Activated T-helper 2 cell treated with anti-CD3 and anti-CD28 coated beads, Interferon-gamma antibody, Interleukin-2, Interleukin-4, amounts not matched to agents 10 μg/mL and 5 μg/mL and 100 μg/mL, durations not matched to agents 14 hours and 24 hours and 36 hours (primary cell): ENCODE measurements at places on chromosomes 6 and 20. TPM values are rescaled to one million over a fixed set of nuclear protein-coding genes. Genes with fewer than 3 reads are reported as not detected.

Gene FOXQ1
- total RNA-seq, result not detected in 2 replicates

GRCh38 chr6:93550551-93551276 lies 131.4 kb upstream of the EPHA7 start:
- no peaks in the 10 kb centered on the region for H3K36me3 ChIP-seq
- DNase-seq, result no peak
- H3K4me3 ChIP-seq, result no peak overlapping the region
- H3K27ac ChIP-seq, result no peak overlapping the region

Gene RAET1L
- not detected in 2 replicates for total RNA-seq

DNA sequence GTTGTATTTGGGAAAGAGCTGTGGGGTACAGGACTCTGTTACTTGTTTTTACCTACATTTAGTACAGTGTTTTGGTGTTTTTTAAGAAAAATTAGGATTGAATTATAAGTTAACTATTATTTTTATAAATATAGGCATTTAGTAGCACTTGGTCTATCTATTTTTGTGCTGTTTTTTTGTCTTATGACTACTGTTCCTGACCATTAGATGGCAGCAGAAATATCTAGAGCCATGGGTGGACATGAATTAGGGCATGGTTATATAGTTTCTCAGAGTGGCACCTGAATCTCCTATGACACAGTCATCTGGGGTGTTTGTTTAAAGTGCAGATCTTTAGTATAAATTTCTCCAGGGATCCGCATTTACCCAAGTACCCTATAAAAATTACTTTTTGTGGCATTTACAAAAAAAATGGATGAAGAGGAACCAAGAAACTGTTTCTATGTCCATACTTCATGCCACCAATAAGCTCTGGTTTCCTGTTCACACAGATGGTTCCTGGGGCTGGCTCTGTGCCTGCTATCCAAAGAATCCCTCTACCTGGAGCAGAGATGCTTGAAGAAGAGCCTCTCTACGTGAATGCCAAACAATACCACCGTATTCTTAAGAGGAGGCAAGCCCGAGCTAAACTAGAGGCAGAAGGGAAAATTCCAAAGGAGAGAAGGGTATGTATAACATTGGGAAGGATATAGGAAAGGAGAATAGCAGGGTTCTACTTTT lies 19.8 kb downstream of the NFYA start:
- H3K27me3 ChIP-seq, result no peaks in the 10 kb centered on the region
- H3K27ac ChIP-seq, result no peak overlapping the region
- no peak for DNase-seq
- H3K4me3 ChIP-seq, result no peak overlapping the region
- H3K4me1 ChIP-seq, result peaks cover 4% of the 10 kb centered on the region
- H3K36me3 ChIP-seq, result peaks cover 74% of the 10 kb centered on the region

Gene TMC2
- not detected in 2 replicates for total RNA-seq

Gene ABCF1
- total RNA-seq, result 102 and 112 TPM in 2 replicates

- H3K4me3 ChIP-seq, result no peak overlapping the region
- no peak for DNase-seq
- H3K27ac ChIP-seq, result no peak overlapping the region
- H3K4me1 ChIP-seq, result peaks cover 8% of the 10 kb centered on the region
- peaks cover 6% of the 10 kb centered on the region for H3K27me3 ChIP-seq
These were observed 33.6 kb upstream of the CST7 start for GRCh38 chr20:24915440-24915839.

Gene CAPN11
- total RNA-seq, result 0.09 and 0.30 TPM in 2 replicates

- no peak overlapping the region for H3K27ac ChIP-seq
- H3K36me3 ChIP-seq, result no peaks in the 10 kb centered on the region
- H3K27me3 ChIP-seq, result peaks cover 52% of the 10 kb centered on the region
- no peak overlapping the region for H3K4me3 ChIP-seq
These were observed 22.9 kb downstream of the SPINT4 start for GRCh38 chr20:45745015-45745414.

- H3K27ac ChIP-seq, result no peak overlapping the region
- H3K36me3 ChIP-seq, result no peaks in the 10 kb centered on the region
- H3K27me3 ChIP-seq, result no peaks in the 10 kb centered on the region
- H3K4me3 ChIP-seq, result no peak overlapping the region
- no peaks in the 10 kb centered on the region for H3K4me1 ChIP-seq
These were observed 307.9 kb upstream of the POU3F2 start for GRCh38 chr6:98526465-98526864.

GRCh38 chr6:145036236-145036635 lies 699.1 kb downstream of the EPM2A start:
- DNase-seq, result no peak
- H3K4me1 ChIP-seq, result no peaks in the 10 kb centered on the region
- peaks cover 18% of the 10 kb centered on the region for H3K27me3 ChIP-seq
- H3K36me3 ChIP-seq, result no peaks in the 10 kb centered on the region
- H3K27ac ChIP-seq, result no peak overlapping the region
- no peak overlapping the region for H3K4me3 ChIP-seq

GRCh38 chr20:57951549-57951948 lies 241.7 kb upstream of the PMEPA1 start:
- H3K27me3 ChIP-seq, result no peaks in the 10 kb centered on the region
- no peak for DNase-seq
- no peak overlapping the region for H3K27ac ChIP-seq
- no peak overlapping the region for H3K4me3 ChIP-seq

- no peak for DNase-seq
- H3K4me3 ChIP-seq, result no peak overlapping the region
- no peaks in the 10 kb centered on the region for H3K36me3 ChIP-seq
These were observed 32.5 kb downstream of the DLL1 start for GRCh38 chr6:170258407-170258806.

- H3K27ac ChIP-seq, result peak overlapping the region; percentile 64
- H3K4me1 ChIP-seq, result peaks cover 44% of the 10 kb centered on the region
- no peak for DNase-seq
These were observed 93.4 kb upstream of the NHSL1 start for GRCh38 chr6:138592749-138593123.

DNA sequence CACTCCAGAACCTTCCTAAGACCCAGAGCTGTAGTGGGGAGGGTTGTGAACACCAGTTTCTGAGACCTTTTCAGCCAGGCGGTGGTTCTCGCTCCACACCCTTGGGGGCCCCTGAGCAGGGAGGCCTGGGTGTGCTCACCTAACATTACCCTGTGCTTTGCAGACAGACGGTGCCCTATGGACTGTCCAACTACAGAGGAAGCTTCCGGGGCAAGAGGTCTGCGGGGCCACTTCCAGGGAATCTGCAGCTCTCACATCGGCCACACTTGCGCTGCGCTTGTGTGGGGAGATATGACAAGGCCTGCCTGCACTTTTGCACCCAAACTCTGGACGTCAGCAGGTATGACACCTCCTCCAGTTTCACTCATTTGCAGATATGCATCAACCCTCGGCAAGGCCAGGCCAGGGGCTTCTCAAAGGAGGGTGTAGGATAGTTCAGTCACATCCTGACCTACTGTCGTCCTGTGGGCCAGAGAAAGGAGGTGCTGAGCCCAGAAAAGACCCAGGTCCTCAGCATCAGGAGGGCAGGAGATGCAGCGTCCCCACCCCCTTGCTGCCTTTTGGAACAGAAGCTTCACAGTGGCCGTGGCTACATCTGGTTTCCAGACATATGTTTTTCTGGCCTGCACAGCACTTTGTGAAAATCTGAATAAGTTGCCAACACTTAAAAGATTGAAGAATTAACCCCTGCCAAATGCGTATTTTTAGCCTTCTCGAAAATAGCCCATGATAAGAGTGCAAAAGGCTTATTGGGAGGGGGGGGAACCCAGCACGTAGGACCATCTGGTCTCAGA lies 20.6 kb downstream of the EDN3 start:
- H3K27ac ChIP-seq, result no peak overlapping the region
- no peak for DNase-seq
- no peaks in the 10 kb centered on the region for H3K36me3 ChIP-seq
- no peak overlapping the region for H3K4me3 ChIP-seq

DNA sequence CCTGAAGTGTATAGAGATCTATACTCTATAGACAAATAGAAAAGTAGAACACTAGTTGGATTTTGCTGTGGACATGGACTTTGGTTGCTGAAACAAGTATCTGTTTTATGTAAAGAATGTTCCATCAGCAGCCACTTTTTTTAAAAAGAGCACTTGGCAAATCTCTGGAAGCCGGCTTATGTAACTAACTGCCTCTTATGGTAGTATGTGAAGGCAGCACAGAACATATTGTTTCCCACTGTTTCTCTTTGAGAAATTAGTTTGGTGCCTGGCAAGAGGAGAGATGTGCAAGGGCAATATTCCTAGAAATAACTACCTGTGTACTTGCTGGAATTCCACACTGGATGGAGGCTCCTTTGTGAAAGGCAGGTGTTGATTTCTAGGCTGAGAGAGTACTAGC lies 242.3 kb upstream of the PREP start:
- H3K4me3 ChIP-seq, result no peak overlapping the region
- DNase-seq, result no peak
- no peaks in the 10 kb centered on the region for H3K27me3 ChIP-seq
- H3K36me3 ChIP-seq, result peaks cover 26% of the 10 kb centered on the region

- H3K27ac ChIP-seq, result no peak overlapping the region
- H3K4me1 ChIP-seq, result peaks cover 20% of the 10 kb centered on the region
- H3K27me3 ChIP-seq, result no peaks in the 10 kb centered on the region
These were observed 48.2 kb upstream of the ARG1 start for GRCh38 chr6:131524695-131525336.

GRCh38 chr6:16533210-16533609 lies 228.1 kb downstream of the ATXN1 start:
- no peak for DNase-seq
- peaks cover 27% of the 10 kb centered on the region for H3K36me3 ChIP-seq
- no peak overlapping the region for H3K4me3 ChIP-seq
- peak overlapping the region; percentile 73 for H3K27ac ChIP-seq
- H3K4me1 ChIP-seq, result peaks cover 36% of the 10 kb centered on the region

- H3K4me1 ChIP-seq, result peaks cover 1% of the 10 kb centered on the region
- H3K4me3 ChIP-seq, result no peak overlapping the region
- no peak overlapping the region for H3K27ac ChIP-seq
- DNase-seq, result no peak
- no peaks in the 10 kb centered on the region for H3K36me3 ChIP-seq
These were observed 217.8 kb downstream of the SLC35F1 start for GRCh38 chr6:118124851-118125250.

GRCh38 chr6:106558364-106558763 lies 70.9 kb downstream of the RTN4IP1 start:
- peaks cover 81% of the 10 kb centered on the region for H3K36me3 ChIP-seq
- H3K4me3 ChIP-seq, result no peak overlapping the region
- peaks cover 14% of the 10 kb centered on the region for H3K4me1 ChIP-seq
- no peak for DNase-seq
- no peak overlapping the region for H3K27ac ChIP-seq
- no peaks in the 10 kb centered on the region for H3K27me3 ChIP-seq

Gene FAM184A
- 2.6 and 2.9 TPM in 2 replicates for total RNA-seq

GRCh38 chr20:47418069-47418757 lies 61.7 kb upstream of the ZMYND8 start:
- DNase-seq, result no peak
- no peak overlapping the region for H3K4me3 ChIP-seq
- H3K27me3 ChIP-seq, result no peaks in the 10 kb centered on the region
- H3K36me3 ChIP-seq, result peaks cover 4% of the 10 kb centered on the region
- peaks cover 18% of the 10 kb centered on the region for H3K4me1 ChIP-seq
- H3K27ac ChIP-seq, result no peak overlapping the region

DNA sequence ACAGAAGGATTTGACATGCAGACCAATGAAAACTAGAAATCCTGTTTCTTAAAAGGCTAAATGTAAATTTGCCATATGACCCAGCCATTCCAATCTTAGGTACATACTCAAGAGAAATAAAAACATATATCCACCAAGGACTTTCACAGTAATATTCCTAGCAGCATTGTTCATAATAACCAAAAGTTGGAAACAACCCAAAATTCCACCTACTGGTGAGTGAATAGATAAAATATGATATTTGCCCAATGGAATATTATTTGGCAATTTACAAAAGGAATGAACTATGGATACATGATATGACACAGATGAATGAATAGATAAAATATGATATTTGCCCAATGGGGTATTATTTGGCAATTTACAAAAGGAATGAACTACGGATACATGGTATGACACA lies 22.7 kb downstream of the MTCL3 start:
- peaks cover 2% of the 10 kb centered on the region for H3K27me3 ChIP-seq
- peaks cover 11% of the 10 kb centered on the region for H3K4me1 ChIP-seq
- no peak overlapping the region for H3K4me3 ChIP-seq
- peaks cover 38% of the 10 kb centered on the region for H3K36me3 ChIP-seq
- DNase-seq, result no peak

DNA sequence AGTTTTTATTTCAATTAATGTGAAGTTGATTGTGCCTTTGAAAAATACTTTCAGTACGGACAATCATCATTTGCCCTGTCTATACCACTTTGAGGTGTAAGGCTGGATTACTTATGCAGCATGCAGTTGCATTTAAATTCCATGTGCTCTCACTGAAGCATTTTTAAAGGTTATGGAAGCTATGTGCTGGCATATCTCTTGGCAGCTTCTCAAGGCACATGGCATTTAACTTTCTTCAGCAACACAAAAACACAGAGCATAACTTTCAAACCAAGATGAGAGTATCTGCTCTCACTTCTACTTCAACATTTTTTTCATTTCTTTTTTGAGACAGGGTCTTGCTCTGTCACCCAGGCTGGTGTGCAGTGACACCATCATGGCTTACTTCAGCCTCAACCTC lies 360.6 kb upstream of the RUNX2 start:
- peaks cover 32% of the 10 kb centered on the region for H3K4me1 ChIP-seq
- no peak overlapping the region for H3K4me3 ChIP-seq
- DNase-seq, result no peak
- H3K27ac ChIP-seq, result no peak overlapping the region

Gene MTCH1
- total RNA-seq, result 117 and 119 TPM in 2 replicates

DNA sequence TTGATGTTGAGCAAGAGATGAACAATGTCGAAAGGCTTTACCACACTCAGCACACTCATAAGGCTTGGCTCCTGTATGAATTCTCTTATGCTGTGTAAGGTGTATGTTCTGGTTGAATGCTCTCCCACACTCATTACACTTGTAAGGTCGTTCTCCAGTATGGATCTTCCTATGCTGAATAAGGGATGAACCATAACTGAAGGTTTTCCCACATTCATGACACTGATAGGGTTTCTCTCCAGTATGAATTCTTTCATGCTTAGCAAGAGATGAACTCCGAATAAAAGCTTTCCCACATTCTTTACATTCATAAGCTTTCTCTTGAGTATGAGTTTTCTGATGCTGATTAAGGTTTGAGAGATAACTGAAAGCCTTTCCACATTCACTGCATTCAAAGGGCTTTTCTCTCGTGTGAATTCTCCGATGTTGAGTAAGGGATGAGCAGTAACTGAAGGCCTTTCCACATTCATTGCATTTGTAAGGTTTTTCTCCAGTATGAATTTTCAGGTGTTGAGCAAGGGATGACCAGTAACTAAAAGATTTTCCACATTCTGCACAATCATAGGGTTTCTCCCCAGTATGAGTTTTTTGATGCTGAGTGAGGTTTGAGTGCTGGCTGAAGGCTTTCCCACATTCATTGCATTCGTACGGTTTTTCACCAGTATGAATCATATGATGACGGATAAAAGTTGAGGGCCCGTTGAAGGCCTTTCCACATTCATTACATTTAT lies 21.1 kb downstream of the ZNF184 start:
- H3K36me3 ChIP-seq, result peaks cover 90% of the 10 kb centered on the region
- H3K27me3 ChIP-seq, result no peaks in the 10 kb centered on the region
- H3K27ac ChIP-seq, result no peak overlapping the region
- H3K4me3 ChIP-seq, result no peak overlapping the region
- DNase-seq, result no peak

GRCh38 chr6:127382413-127382812 lies 39.0 kb upstream of the ECHDC1 start:
- no peaks in the 10 kb centered on the region for H3K27me3 ChIP-seq
- H3K36me3 ChIP-seq, result no peaks in the 10 kb centered on the region
- H3K4me1 ChIP-seq, result no peaks in the 10 kb centered on the region
- no peak overlapping the region for H3K27ac ChIP-seq
- no peak for DNase-seq
- no peak overlapping the region for H3K4me3 ChIP-seq

- H3K4me1 ChIP-seq, result no peaks in the 10 kb centered on the region
- DNase-seq, result no peak
- no peaks in the 10 kb centered on the region for H3K36me3 ChIP-seq
- H3K27ac ChIP-seq, result no peak overlapping the region
- no peaks in the 10 kb centered on the region for H3K27me3 ChIP-seq
These were observed 2.8 kb downstream of the FOXS1 start for GRCh38 chr20:31842471-31843157.

Gene CCN6
- 0.34 TPM in 1 of 2 replicates, not detected in the other for total RNA-seq
